Esophagus mucosa (tissue), 1 donor: ENCODE measurements at places on chromosomes 5 and 9. TPM values are rescaled to one million over a fixed set of nuclear protein-coding genes. Genes with fewer than 3 reads are reported as not detected.

DNA sequence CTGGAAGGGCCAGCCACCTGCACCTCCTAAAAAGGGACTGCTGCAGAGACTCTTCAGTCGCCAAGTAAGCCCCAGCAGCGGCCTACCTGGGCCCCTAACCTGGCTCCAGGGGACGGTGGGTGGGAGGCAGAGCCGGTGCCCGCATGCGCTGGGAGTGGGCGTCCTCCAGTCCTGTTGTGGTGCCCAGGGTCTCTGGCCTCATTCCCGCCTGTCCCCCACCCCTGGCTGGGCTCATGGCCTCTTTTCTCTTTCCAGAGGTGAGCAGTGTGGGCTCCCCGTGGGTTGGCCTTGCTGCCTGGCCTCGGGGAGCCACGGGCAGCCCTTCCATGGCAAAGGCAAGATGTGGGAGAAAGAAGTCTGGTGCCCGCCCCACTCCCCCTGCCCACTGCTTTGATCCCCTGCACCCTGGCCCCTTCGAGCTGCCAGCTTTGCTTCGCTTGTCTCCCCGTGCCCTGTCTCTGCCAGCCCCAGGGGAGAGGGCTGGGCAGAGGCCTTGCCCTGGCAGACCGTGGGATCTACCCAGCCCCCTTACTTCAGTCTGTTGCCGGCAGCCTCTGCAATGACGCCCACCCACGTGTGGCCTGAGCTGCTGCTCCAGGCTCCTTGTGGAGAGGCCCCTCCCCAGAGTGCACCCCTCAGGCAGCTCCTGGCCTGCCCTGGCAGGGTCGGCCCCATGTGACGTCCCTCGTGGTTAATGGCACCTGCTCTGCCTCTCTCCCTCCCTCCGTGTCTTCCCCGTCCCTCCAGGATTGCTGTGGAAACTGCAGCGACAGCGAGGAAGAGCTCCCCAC lies 5.4 kb upstream of the PRR7 start:
- no peak for ATAC-seq

GRCh38 chr5:136802383-136802782 lies 437.0 kb upstream of the TRPC7 start:
- no peak for ATAC-seq

DNA sequence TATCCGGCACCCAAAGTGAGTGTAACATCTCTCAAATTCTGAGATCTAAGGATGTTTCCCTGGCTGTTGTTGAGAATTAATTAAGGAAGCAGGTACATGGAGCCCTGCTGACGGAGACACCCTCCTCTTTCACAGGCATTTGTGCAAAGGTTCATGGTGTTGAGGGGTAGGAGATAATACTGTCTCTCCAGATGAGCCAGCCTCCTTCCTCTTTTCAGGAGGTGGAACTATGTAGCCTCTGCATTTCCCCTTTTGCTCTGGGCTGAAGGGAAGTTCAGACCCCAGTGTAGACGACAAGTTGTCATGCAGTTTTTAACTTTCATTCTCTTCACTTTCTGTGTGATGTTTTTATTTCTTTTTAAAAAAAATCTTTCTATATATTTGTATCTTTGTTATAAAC lies 107.5 kb downstream of the GALNT10 start:
- ATAC-seq = no peak

Gene DMGDH
- 0.60 TPM for total RNA-seq

- ATAC-seq = no peak
These were observed 208.1 kb downstream of the SPOCK1 start for GRCh38 chr5:137291031-137291430.

Gene PROP1
- total RNA-seq = not detected

- ATAC-seq = no peak
These were observed 117.9 kb downstream of the GADD45G start for GRCh38 chr9:89722712-89723111.

Gene RNF20
- total RNA-seq = 36.9 TPM

GRCh38 chr5:176902911-176903664 lies 3.9 kb upstream of the HK3 start:
- ATAC-seq = no peak

DNA sequence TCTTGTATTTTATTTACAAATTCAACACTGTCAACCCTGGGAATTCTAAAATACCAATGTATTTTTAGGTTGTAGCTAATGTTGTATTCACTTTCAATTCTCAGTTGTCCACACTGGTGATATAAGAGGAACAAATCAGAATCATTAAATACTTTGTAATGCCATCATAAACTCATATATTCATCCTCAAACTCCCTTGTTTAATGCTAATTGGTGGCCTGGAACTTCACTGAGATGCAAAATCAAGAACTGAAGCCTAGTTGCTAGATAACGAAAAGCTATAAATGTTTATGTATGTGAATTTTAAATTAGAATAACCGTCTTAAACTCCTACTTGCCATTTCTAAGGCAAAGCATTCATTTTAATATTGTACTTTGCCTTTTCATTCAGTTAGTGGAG lies 274.7 kb downstream of the RAB3C start:
- ATAC-seq = no peak

Gene ZBED3
- 3.6 TPM for total RNA-seq

DNA sequence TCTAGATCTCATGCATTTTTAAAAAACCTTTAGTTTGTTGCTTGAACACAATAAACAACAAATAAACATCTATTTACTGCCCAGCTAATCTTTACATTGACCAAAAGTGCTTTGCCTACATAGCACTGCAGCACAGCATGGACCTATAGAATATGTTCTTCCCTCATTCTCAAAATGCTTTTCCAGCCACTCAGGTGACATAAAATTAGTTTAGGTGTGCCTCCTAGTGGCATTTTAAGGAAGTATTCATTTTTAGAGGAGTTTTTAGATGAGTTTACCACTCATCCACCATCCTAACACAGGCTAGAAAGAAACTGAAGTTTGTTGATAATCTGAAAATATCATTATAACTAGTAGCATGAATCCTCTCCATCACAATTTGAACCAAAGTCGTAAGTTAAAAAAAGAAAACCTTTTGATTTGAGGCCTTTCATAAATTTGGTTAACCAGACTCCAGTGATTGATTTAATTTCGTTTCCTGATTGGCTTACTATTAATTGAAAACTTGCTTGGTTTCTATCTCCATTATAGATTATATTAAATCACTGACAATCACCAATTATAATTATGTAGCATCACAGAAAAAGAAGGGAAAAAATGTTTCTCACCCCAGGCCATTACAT lies 12.6 kb downstream of the PLGRKT start:
- ATAC-seq = no peak

DNA sequence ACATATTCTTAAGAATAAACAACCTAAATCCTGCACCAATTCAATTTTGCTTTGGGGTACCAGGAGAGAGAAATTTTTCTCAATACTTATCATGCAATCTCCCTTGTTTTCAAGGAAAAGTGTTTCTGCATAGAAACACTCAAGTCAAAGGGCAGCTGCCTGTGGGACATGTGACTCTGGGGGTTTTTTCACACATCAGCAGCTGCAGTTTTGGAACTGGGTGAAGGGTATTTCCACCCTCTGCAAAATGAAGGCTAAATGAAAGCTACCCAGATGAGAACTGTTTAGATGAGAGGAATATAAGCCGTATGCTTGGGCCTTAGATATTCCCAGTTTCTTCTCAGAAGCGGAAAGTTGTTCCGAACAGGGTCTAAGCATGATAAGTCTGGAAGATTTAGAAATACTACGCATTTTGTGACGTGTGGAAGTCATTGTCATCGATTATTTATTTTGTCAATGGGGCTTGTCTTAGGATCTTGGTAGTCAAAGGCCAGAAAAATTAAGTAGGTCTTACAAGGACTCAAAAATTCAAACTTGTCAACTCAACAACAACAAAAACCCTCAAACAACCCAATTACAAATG lies 64.3 kb upstream of the BOD1 start:
- no peak for ATAC-seq

DNA sequence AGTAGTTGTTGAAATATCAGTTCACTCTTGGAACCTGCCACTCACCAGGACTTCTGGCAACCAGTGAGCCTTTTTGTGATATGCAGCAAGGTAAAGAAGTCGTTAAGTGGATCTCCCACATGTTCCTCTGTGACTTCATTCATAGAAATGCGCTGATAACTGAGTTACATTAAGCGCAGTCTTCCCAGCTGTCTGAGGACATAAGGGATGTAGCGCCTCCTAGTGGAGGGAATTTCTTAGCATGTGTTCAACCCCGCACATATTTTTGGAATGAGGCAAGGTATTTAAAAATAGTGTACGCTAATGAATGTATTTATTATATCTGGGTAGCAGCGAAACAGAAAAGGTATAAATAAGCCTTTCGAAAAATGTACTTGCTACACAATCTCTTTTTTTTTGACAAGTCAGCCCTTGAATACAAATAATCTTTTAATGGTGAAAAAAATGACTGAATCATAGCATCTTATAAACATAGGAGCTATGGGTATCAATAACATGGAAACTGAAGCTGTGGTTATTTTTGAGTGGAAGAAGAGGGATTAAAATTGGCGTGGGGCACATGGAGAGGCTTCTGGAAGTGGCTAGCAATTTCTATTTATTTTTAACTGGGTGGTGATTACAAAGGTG lies 38.0 kb downstream of the PALM2AKAP2 start:
- ATAC-seq = peak; percentile 84

DNA sequence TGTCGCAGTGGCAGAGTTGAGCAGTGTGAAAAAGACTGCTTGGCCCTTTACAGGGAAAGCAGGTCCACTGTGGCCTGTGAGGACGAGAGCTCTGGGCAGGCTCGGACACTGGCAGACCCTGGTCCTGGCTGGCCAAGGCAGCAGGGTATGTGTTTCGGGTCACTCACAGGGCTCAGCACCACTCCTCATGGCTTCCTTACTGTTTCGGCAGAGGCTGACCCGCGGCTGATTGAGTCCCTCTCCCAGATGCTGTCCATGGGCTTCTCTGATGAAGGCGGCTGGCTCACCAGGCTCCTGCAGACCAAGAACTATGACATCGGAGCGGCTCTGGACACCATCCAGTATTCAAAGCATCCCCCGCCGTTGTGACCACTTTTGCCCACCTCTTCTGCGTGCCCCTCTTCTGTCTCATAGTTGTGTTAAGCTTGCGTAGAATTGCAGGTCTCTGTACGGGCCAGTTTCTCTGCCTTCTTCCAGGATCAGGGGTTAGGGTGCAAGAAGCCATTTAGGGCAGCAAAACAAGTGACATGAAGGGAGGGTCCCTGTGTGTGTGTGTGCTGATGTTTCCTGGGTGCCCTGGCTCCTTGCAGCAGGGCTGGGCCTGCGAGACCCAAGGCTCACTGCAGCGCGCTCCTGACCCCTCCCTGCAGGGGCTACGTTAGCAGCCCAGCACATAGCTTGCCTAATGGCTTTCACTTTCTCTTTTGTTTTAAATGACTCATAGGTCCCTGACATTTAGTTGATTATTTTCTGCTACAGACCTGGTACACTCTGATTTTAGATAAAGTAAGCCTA lies 15.7 kb downstream of the SQSTM1 start:
- peak; percentile 20 for ATAC-seq

DNA sequence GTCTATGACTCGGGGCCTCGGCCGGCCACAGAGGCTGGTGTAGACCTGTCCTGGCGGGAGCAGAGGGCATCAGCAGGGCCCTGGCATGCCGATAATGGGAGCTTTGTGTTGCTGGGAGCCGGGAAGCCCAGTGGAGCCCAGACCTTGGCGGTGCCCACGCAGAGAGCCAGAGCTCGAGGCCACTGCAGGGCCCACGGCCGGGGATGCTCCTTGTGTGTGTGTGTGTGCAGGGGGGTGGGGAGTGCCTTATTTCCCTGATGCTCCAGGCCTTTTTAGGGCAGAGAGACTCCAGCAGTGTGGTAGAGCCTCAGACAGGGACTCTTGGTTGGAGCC lies 5.4 kb upstream of the SLC6A18 start:
- ATAC-seq = no peak

Gene SLC23A1
- total RNA-seq = 0.28 TPM

- no peak for ATAC-seq
These were observed 312.9 kb upstream of the RGMB start for GRCh38 chr5:98460536-98460935.

GRCh38 chr9:136875155-136875554 lies 9.0 kb upstream of the EDF1 start:
- ATAC-seq = no peak

- ATAC-seq = no peak
These were observed 16.7 kb downstream of the AP3S1 start for GRCh38 chr5:115858396-115858795.

DNA sequence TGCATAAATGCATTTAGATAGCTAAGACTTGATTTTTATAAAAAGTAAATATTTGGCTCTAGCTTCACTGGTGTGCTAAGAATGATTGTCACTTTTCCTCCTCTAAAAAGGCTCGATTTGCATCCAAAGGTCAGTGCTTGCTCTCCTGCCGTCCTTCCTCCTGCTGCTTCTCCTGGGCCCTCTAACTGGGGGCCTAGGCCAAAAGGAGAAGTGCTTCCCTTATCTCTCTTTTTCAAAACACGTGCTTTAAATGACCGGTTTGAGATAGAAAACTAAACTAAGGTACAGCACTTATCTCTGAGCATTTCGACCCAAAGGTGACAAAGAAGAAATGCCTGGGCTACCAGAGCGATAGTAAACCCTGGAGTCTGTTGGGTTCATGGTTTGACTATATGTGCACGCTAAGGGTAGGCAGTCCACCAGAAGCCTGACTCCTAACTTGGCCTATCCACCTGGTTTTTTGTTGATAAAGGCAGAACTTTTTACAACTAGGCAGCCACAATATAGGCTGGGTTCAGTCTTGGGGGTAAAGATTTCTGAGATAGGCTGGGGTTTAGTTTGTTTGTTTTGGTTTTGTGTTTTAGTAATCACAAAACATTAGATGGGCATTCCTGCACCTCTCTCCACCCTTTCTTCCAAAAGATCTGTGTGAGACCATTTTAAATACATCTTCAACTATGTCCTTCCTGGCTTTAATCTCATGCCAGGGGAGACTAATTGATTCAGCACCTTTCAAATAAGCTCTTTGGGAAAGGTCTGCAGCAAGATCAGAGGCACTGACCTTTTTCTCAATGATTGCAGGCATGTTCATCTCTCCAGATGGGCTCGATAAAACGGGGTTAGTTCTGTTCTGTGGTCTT lies 3.8 kb downstream of the NR2F1-AS1 start:
- no peak for ATAC-seq

DNA sequence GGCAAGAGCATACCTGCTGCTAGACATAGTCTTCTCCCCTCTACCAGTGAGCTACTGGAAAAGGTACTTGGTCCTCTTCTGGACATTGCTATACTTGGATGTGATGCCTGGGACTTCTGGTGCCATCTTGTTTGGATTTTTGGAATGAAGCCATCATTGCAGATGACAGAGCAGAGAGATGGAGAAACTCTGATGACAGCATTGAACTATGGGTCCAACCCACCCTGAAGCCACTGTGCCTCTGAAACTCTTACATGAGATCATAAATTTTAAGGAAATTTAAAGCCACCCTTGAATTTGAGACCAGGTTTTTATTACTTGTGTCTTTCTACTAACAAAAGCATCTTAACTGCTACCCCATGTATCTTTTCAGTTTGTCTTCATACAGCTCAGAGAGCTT lies 151.1 kb upstream of the SMIM23 start:
- no peak for ATAC-seq

Gene CER1
- total RNA-seq = not detected

Gene AIF1L
- total RNA-seq = 63.3 TPM

Gene GABBR2
- total RNA-seq = not detected

DNA sequence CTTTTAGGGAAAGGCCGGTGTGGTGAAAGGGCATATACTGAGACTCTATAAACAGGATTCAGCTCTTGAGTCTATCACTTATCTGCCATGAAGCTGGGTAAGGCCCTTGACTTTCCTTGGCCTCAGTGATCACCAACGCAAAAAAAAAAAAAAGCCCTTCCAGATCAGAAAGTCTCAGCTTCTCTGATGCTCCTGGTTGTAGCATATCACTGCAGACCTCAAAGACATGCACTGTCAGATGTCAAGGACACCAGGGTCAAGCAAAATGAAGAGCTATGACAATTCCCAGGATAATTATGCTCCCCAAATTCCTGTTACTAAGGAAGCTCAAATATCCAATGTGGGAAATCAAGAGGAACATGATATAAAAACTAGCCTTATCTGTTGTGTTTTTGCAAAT lies 68.3 kb upstream of the IFNE start:
- ATAC-seq = no peak
